CD4-positive, alpha-beta T cell treated with Interleukin-6 at 100 ng/mL for 8 hours (primary cell): ENCODE measurements at places on chromosomes 7 and 10.

DNA sequence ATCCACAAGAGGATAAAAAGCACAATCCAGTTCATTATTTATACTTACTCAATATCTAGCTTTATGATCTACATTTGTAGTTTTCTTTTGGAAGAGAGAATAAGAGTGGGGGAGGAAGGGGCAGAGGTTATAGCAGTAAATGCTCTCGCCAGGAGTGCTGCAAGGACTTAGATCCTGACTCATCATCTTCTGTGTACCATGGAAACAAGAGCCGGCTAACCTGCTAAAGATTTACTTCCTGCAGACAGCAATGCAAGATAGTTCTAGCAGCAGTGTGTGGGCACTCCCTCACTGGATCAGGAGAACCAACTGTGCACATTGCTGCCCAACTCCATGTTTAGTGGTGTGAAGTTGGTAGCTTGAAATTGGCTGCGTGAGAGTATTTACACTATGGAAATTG lies 47.7 kb upstream of the TRIL start:
- DNase-seq = no peak

DNA sequence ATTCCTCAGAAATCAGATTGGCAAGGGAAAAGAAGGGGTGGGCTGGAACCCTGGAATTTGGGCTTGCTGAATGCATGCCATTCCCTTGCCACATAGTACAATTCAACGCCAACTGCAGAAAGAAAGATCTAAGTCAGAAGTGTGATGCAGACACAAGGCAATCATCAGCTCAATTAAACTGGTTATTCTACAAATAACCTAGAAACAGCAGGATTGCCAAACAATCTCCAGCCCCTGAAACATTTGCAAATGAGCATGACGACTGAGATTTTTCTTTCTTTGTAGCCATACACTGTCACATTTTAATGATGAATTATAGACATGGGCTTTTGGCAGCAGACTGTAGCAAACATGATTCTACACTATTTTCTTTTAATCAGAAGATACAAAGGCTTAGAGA lies 16.5 kb upstream of the CREB5 start:
- no peak for DNase-seq

DNA sequence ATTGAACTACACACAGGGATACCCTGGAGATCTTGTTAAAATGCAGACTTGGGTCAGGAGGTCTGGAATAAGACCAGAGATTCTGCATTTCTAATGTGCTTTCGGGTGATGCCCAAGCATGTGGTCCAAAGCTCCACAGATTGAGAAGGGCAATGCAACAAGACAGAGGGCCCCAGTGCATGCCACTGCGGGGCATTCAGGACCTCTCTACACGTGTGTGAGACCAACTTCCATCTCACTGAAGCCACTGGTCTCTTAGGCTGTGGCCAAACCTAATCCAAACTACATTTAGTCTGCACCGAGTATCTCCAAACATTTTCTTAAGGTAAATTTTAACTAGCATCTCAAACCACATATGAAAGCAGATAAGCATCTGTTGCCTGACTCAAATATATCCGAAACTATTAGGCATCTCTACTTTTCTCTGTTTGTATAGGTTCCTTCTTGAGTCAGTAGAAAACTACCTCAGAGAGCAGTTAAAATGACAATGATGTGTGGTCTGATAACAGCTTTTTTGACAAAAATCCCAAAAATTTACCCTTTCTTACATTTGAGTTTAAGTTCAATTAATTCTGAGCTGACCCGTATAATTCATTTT lies 107.5 kb downstream of the ELMO1 start:
- no peak for DNase-seq

DNA sequence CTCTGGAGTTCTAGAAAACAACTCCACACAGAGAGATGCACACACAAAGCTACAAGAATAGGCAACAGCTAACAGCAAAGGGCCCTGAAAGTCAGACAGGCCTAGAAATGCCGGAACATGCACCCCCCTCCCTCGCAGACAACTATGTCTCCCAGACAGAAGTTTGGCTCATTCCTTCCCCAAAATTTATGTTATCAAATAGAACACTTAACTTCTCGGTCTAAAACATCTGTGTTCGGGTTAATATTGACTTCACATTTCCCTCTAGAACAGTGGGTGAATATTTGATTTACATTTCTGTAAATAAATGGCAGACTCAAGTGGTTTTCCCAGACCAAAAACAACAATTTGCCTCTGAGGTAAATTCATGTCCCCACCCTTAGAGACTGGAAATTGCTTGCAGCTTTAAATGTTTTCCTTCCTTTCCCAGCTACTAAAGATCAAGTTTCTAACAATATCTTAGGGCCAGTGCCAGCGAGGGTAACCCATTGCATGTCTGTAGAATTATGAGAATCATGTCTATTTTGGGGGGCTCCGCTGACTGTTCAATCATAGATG lies 92.5 kb upstream of the INHBA start:
- no peak for DNase-seq

DNA sequence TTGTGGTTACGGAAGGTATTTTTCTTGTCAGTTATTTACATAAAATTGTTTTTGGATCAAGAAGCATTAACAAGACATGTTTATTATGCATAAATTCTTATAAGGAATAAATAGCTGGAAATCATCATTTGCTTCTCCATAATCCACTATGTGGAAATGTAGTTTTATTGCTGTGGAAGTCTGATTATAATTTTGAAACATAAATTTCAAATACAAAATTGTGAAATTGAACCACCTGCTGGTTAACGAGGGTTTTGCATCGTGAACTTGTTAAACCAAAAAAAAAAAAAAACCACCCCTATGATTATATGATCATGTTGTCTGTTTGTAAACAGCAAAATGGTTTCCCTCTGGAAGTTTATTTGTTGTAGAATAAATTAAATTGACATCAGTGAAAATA lies 25.9 kb downstream of the ABRAXAS2 start:
- DNase-seq = no peak

GRCh38 chr7:154857728-154858681 lies 144.9 kb downstream of the PAXIP1 start:
- DNase-seq = no peak

DNA sequence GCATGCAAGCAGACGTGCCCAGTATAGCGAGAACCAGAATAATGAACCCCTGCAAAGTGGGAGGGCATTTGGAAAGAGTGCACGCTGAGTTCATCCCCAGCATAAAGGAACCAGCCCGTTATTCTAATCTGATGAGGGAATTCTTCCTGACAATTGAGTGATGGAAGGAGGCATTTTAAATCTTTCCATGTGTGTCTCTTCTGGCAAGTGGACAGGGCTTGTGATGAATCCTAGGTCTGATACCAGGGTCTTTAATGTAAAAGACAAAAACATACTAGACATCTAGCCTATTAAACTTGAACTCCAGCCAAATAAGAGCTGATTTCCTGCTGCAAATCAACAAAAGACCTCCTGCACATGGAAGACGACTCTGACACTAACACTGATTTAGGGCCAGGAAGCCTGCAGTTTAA lies 301.2 kb downstream of the DPP6 start:
- no peak for DNase-seq

- DNase-seq = no peak
Observed at GRCh38 chr7:91201442-91202113, 62.7 kb upstream of the FZD1 start.

DNA sequence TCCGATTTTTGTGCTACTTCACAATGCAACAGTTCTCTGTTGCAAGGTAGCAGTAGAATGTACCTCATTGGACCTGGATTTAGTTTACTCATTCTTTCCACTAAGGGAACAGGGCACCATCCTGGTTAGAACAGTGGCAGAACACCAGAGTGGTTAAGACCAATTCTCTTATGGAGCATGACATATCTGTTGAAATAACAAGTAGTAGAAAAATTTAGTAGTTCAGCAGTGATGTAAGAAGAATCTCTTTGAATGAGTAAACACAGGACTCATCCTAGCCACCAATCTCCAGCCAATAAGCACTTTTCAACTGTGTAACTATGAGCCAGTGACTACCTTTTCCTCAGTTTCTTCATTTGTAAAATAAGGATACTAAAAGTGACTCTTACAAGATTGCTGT lies 2.4 kb downstream of the ANKRD22 start:
- DNase-seq = no peak

- no peak for DNase-seq
Observed at GRCh38 chr10:106508950-106509349, 655.6 kb downstream of the SORCS1 start.

GRCh38 chr7:17305387-17306171 lies 7.1 kb downstream of the AHR start:
- DNase-seq = no peak

DNA sequence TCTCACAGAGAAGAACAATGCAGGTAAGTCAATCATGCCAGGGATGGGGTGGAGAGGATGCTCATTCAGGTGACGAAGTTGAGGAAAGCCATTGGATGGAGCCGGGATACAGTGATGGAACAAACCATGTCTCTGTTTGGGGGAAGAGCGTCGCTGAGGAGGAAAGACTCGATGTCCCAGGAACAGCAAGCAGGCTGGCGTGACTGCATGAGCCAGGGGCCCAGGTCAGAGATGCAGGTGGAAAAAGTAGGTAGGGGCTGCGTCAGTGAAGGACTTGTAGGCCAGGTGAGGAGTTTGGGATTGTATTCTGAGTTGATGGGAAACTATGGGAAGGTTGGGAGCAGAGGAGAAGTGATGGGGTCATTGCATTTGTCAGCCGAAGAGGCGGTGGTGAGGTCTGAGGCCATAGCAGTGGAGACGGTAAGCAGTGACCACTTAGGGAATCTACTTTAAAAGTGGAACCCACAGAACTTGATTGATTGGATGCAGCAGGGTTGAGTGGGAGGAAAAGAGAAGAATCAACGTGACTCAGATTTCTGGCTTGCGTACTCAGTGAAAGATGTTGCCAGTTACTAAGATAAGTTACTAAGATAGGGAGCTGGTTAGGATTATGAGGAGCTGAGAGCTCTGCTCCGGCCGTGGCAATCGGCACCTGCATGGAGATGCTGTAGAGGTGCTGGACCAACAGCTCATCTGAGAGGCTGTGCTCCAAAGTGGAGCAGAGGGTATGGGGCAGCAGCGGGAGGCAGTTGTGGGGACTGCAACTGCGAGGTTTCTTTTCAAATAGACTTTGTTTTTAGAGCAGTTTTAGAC lies 12.5 kb upstream of the IL2RA start:
- no peak for DNase-seq

DNA sequence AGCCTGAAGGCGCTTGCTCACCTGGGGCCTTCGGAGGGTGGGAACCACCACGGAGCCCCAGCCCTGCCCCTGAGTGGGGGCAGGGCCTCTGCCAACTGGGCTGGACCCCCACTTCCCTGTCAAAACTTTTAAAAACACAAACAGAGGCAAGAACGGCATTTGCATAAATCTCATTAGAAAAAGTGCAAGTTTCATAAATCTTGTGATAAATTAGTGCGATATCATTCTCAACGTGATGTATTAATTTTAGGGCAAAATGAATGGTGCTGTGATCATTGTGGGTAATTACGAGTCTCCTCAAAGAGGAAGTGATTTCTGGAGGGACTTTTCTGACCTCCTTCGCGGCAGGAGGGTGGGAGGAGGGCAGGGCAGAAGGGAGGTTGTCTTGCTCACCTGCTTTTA lies 98.3 kb downstream of the CDH23 start:
- no peak for DNase-seq
